ENCODE measurements at places on chromosomes 3 and 15.

GRCh38 chr15:57146506-57147201 lies 228.2 kb downstream of the TCF12 start:
- peak; percentile 63 for DNase-seq

GRCh38 chr15:83710452-83710851 lies 56.5 kb downstream of the ADAMTSL3 start:
- peak; percentile 34 for DNase-seq

- peak; percentile 48 for DNase-seq
Observed at GRCh38 chr15:56758770-56759449, 25.6 kb upstream of the ZNF280D start.

DNA sequence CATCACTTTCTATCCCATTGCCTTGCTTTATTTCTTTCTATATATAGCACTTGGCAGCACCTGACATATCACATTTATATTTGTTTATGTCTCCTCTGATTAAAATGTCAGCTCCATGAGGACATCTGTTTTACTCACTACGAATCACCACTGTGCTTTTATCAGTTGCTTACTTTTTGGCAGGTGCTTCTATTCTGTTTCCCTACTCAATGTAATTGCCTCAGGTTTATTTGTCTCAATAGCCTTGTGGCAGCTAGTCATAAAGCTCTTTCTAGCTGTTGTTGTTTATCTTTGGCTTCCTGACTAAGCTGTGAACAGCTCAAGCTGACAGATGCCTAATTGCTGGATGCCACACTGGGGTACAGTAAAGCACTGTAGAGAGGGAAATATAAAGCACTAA lies 85.5 kb downstream of the VPS13C start:
- peak; percentile 48 for DNase-seq

DNA sequence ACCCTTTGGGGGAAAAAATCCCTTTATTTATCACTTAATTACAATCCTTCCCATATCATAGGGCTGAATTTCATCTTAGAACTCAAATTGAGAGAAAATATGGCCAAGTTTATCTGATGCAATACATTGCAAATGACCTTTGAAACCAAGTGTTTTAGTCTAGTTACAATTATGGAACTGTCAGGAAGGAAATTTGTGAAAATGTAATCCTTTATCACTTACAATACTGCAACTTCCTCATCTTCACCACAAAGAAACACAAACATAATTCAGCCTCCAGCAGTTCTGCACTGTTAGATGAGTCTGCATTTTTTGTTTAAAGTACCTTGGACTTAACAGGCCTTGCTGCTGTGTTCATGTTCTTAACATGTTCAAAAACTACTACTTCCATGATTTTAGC lies 4.6 kb downstream of the CCPG1 start:
- no peak for DNase-seq

- no peak for DNase-seq
Observed at GRCh38 chr15:91930092-91930491, 76.6 kb downstream of the SLCO3A1 start.

- DNase-seq = peak; percentile 73
Observed at GRCh38 chr15:88465633-88466224, 1.5 kb downstream of the MRPL46 start.

DNA sequence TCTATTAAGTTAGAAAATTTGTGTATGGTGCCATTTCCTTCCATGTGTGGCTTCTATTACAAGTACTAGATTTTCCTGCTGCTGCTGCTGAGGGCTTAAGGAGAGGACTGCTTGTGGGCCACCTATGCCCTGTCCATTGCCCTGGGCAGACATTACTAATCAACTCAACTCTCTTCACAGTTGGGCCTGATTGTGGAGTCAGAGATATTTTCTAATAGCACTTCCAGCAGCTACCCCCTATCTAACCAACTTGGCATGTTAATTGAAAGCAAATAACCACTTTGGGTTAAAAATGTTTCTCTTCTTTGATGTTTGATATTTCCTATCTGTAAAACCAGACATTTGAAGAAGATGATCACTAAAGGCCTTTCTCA lies 242.0 kb downstream of the EDEM1 start:
- DNase-seq = no peak

DNA sequence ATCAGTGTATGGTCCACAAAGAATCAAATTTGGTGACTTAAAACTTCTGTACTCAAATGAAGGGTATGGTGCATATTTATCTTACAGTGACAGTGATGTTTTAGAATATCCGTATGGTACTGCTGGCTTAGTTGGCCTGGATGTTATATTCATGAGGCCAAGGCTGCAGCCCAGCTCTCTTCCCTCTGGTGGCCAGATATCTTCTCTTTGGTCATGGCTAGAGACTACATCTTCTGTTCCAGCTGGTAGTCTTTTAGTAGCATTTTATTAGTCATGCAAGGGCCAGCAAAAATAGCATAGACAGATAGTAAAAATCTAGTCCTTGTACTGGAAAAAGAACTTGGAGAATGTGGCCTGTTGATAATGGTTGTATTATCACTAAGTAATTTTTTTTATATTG lies 124.0 kb upstream of the ROPN1 start:
- no peak for DNase-seq

DNA sequence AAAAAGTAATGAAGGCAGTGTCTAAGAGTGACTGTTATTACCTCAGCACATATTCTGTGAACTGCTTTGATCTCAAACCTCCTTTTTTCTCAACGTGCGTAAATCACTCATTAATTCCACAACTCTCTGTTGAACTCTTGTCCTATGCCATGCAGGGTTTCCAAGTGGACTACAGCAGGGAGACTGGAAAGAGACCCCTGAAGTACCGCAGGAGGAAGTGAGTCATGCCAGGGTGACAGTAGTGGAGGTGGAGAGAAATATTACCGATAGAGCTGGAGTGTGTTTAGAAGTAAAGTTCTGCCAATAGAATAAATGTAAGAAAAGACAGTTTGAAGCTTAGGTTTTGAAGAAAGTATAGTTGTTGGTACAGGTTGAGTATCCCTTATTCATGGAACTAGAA lies 908.9 kb downstream of the ROBO1 start:
- DNase-seq = no peak

DNA sequence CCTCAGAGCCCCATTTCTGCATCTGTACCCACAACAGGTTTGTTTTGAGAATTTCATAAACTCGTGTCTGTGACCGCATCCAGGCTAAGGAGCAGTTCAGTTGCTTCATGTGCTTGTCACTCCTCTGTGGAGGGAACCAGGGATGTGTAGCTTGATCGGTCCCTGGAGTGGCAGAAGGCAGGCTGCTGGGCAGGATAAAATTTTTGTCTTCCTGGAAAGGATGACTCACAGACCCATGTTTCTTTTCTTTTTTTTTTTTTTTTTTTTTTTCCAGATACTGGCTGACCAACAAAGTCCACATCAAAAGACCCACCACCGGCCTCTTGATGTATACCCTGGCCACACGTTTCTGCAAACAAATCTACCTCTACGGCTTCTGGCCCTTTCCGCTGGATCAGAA lies 70.1 kb downstream of the ST8SIA2 start:
- no peak for DNase-seq

DNA sequence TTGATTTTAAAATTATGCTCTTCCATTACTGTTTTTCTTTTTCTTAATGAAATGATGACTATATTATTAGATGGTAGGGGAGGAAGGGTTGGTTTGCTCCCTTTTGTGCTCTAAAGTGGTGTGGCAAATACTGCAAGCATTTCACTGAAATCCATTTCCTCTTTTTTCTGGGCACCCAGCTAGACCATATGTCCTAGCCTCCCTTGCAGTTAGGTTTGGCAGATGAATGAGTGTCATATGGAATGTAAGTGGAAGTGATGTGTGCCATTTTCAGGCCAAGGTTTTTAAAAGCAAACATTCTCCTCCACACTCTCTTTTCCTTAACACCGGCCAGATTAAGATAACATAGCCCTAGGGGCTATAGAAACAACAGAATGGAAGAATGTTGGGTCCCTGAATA lies 363.0 kb downstream of the FGF12 start:
- no peak for DNase-seq

DNA sequence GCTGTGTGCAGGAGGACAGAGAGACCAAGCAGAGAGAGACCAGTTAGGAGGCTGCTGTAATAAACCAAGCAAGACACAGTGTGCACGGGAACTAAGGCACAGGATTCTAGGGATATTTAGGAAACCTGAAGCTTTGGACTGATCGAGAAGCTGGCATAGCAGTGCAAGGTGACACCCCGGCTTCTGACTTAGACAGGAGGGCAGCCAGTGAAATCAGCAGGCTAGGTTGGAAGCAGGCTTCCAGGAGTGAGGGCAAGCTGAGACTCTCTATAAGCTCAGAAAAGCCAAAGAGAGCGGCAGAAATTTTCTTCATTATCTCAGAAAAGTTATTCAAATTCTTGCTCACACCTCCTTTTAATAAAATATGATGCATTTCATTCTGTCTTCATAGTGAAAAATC lies 104.6 kb downstream of the LIPC start:
- no peak for DNase-seq

DNA sequence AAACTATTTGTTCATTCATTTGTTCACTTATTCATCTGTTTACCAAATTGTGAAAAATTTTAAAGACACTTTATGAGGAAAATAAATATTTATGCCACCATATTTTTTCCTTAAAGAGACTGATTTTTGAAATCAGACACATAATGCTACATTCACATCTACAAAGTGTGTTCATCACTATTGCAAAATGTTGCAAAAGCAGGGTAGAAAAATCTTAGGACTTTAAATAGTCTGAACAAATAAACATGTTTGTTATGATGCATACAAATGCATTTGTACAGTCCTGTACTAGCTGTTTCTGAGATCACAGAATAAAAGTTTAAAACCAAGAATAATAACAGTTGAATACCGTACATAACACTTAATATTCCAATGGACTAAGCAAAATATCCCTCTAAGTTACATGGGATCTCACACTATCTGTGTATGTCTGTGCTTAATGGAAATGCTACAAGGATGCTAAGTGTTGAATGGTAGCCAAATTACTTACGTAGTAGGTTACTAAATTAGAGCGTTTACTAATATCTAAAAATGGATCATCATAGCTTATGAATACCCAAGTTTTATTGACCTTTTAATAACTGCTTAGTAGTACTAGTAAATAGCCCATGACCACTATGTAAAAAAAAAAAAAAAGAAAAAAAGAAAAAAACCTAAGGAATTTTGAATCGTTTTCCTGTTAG lies 25.1 kb downstream of the ATP11B start:
- DNase-seq = no peak

DNA sequence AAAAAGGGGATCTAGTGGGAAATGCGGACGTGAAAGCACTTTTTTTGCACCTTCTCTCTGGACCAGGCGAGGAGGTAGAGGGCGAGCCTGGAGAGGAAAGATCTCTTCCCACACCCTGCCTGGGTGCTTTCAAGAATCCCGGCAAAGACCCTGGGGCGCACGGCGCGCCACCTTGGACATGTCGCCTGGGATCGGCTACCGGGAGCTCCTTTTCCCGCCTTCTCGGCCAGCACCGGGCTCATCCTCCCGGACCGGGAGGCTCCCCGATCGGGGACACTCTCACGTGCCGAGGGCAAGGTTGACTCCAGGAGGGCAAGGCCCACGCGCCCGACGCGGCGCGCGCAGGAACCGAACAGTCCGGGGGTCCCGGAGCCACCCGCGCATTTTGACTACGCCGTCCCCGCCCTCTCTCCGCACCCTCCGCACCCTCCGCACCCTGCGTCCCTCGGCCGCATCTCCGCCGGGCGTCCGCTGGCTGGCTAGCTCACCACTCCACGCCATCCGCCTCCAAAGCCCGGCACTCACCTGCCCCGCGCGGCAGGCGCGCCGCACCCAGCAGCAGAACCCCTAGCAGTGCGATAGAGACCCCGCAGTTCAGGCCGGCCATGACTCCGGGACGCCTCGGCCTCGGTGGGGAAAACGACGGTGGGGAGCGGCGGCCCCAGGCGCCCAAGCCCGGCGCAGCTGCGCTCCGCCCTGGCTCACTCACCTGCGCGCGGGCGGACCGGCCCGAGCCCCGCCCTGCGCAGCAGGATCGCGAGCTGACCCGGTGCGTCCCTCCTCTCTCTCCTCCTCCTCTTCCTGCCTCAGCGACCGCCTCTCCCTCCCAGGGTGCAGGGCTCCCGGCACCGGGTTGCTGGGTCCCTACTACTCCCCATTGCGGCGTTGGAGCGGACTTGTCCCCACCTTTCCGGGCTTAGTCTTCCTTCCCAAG lies at the start of gene CDCP1:
CDCP1 (minus strand) TSS at position 698 of the 934 bp plus-strand sequence; CDS start at position 607, 91 bp downstream.
- peak; percentile 81 for DNase-seq

- peak; percentile 23 for DNase-seq
Observed at GRCh38 chr3:63193647-63194046, 84.5 kb upstream of the SYNPR start.

DNA sequence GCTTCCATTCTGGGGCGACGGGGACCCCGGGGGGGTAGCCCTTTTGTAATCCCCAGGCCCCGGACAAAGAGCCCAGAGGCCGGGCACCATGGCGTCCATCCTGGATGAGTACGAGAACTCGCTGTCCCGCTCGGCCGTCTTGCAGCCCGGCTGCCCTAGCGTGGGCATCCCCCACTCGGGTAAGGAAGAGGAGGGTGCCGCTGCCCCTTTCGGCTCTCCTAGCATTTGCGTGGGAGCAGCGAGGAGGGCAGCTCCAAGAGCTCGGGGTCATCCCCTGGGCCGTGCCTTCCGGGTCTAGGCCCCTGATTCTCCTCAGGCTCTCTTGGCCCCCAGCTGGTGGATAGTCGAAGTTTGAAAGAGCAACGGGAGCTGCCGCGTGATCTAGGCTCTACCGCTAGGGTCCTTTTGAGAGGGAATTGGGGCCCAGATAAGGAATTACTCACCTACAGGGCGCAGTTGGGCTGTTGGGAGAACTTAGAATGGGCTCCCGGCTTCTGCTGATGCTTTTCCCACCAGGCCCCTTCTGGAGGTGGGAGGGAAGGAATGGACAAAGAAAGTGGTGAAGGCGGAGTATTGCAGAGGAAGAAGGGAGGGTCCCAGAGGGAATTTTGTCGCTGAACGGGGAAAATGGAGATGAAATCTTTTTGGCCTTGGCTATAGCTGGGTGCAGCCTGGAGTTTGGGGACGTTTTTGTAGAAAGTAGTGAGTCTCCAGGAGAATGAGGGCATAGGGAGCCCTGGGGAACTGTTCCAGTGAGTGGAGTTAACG lies 615 bp downstream of the VPS18 start:
- DNase-seq = peak; percentile 81

GRCh38 chr15:88529021-88529630 lies 17.4 kb downstream of the DET1 start:
- no peak for DNase-seq

DNA sequence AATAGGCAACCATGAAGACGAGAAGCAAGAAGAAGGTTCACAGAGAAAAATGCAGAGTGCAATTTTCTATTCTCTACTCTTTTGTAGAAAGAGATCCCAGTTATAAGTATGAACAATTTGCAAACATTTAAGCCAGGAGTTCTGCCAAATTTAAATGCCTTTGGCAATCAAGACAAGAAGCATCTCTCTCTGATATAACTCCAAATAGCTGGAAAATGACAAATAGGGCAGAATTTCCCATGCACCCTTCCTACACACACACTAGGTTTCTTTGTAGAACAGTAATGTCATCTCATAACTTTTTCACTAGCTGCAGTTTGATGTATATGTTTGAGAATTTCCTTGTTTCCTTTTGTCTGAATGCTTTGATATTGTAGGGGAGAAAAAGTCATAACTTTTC lies 333.5 kb upstream of the AZI2 start:
- no peak for DNase-seq

DNA sequence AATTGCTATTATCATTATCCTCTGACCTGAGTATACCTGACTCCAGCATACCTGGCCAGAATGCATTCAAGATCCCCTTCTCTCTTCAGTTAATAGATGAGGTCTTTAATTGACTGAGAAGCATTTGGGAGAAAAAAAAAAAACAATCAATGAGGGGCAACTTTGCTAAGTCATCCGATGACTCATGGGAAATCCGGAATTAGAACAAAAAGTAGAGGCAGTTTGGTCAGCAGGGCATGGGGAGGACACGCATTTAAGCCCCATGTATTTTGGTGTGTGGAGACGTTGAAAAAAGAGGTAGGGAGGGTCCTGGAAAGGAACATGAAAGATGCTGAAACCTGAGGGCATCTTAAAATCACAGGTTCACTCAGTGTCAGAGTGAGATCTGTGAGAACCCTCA lies 256.2 kb downstream of the RORA start:
- DNase-seq = peak; percentile 24
